ENCODE measurements at places on chromosomes 13 and 19.

DNA sequence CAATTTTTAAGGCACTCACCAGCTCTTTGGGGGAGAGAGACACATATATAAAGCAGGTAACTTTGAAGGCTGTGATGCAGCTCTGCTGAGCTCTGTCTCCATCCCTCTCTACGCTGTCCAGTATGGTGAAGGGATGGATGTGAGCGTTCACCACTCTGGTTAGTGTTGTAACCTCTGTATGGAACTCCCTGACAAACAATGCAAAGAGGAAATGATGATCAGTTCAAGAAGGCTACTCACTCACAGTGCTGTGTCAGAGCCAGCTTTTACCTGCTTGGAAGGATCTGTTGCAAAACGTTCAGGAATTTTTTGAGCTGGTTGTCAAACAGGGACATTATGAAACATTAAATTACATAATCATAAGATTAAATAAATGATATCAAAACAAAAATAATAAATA lies 90.8 kb upstream of the SLC10A2 start:
- DNase-seq: no peak

DNA sequence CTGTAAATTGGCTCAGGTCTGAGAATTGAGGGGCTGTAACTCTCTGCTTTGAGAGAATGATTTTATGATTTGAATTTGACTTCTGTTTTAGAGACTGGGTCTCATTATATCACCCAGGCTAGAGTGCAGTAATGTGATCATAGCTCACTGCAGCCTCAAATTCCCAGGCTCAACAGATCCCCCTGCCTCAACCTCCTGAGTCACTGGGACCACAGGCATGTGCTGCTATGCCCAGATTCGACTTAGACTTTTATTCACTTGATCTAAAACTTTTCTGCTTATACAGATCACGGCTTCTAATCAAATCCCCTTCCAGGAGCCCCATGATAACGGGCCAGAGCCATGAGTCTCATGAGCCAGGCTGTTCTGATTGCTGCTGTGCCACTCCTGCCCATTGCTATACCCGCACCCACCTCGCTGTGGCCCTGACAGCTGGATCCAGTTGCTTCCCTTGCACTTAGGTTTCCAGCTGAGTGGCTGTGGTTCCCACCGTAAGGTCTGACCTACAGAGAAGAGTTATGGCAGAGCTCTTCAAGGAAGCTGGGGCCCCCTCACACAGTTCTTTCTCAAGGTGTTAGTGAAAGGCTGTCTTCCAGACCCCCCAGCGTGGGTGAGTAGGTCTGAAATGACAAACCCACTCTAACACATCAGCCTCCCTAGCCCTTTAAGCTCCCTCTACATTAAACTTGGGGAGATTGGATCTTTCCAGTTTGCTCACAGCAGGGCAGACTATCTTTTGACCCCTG lies 251.2 kb upstream of the SGCG start:
- DNase-seq: no peak

- no peak for DNase-seq
These were observed 1486.8 kb downstream of the EFNB2 start for GRCh38 chr13:105048677-105049076.

- DNase-seq: no peak
These were observed 5.9 kb downstream of the GAMT start for GRCh38 chr19:1395194-1396018.

GRCh38 chr13:98050041-98050466 lies 92.8 kb upstream of the FARP1 start:
- DNase-seq: no peak

- no peak for DNase-seq
These were observed 36.0 kb downstream of the URI1 start for GRCh38 chr19:29978080-29978479.

All from AG09309 (cell line).